Upper lobe of right lung (tissue), 1 donor: ENCODE measurements at places on chromosomes 13 and 19.

GRCh38 chr13:79735228-79735627 lies 254.3 kb downstream of the NDFIP2 start:
- H3K4me3 ChIP-seq: no peak overlapping the region
- no peaks in the 10 kb centered on the region for H3K27me3 ChIP-seq
- H3K4me1 ChIP-seq: no peaks in the 10 kb centered on the region
- no peak for DNase-seq
- H3K27ac ChIP-seq: no peak overlapping the region
- no peaks in the 10 kb centered on the region for H3K36me3 ChIP-seq

DNA sequence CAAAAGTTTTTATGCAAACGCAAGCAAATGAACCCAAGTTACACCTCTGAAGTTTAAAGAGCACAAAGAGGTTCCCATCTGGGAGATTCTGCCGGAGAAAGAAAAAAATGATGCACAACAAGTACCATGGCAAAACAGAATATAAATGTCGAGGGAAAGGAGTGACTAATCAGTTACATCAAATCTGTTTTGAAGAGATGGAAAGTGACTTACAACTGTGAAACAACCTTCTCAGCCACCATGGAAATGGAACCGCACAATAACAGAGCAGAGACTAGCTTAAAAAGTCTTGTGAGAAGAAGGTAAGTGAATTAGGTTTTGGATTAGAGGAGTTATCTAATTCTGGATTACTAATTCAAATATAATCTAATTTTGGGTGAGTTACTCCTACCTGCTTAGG lies 2.4 kb downstream of the HSPH1 start:
- H3K4me3 ChIP-seq: no peak overlapping the region
- no peaks in the 10 kb centered on the region for H3K27me3 ChIP-seq
- peaks cover 18% of the 10 kb centered on the region for H3K4me1 ChIP-seq
- no peak for DNase-seq
- no peak overlapping the region for H3K27ac ChIP-seq
- H3K36me3 ChIP-seq: peaks cover 39% of the 10 kb centered on the region

- H3K4me3 ChIP-seq: no peak overlapping the region
- no peak for DNase-seq
- no peaks in the 10 kb centered on the region for H3K36me3 ChIP-seq
- H3K4me1 ChIP-seq: no peaks in the 10 kb centered on the region
Observed at GRCh38 chr13:94298346-94298745, 181.1 kb downstream of the DCT start.

GRCh38 chr19:32876236-32876918 lies 6.8 kb upstream of the SLC7A9 start:
- peaks cover 6% of the 10 kb centered on the region for H3K36me3 ChIP-seq
- no peak overlapping the region for H3K4me3 ChIP-seq
- no peaks in the 10 kb centered on the region for H3K4me1 ChIP-seq
- no peak overlapping the region for H3K27ac ChIP-seq
- no peaks in the 10 kb centered on the region for H3K27me3 ChIP-seq

DNA sequence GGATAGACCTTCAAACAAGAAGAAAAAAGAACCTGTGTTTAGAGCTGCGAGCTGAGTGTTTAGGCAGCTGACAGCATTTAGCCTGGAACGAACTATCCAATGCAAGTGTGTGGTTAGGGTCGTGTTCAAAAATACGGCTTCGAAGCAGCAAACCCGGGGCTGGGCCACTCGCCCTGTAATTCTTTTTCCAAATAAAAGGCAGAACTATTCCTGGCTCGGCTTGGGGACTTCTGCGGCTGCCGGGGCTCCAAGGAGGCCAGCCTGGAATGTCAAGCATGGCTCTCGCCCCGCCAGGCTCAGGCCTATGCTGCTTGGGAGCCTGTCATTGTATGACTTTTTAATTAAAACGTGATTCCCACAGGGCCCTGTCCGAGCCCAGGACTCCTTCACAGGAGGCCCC lies 51.7 kb upstream of the KLF2 start:
- H3K4me1 ChIP-seq: peaks cover 9% of the 10 kb centered on the region
- no peak for DNase-seq
- no peaks in the 10 kb centered on the region for H3K27me3 ChIP-seq

DNA sequence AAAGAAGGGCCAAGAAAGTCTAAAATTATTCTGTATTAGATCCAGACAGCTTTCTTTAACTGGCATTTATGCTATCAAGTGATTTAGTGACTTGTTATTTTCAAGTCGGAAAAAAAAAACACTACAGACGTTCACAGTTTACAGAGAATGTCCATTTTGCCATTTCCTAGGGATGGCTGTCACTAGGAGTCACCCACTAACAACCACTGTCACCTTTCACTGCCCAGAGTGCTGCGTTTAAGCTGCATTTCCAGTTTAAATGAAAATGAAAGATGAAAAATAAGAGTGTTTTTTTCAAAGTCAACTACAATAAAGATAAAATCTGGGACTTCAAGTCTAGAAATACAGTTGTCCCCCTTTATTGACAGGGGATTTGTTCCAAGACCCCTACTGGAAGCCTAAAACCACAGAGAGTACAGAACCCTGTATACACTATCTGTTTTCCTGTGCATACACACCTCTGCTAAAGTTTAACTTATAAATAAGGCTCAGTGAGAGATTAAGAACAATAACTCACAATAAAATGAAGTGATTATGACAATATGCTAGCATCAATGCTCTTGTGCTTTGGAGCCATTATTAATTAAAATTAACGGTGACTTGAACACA lies 112.5 kb downstream of the SACS start:
- H3K36me3 ChIP-seq: no peaks in the 10 kb centered on the region
- H3K4me1 ChIP-seq: peaks cover 4% of the 10 kb centered on the region
- DNase-seq: no peak
- no peaks in the 10 kb centered on the region for H3K27me3 ChIP-seq
- peak overlapping the region; percentile 8 for H3K27ac ChIP-seq
- peak overlapping the region; percentile 32 for H3K4me3 ChIP-seq

GRCh38 chr13:74025369-74025768 lies 108.8 kb downstream of the KLF12 start:
- no peak for DNase-seq
- H3K4me3 ChIP-seq: no peak overlapping the region
- no peaks in the 10 kb centered on the region for H3K36me3 ChIP-seq
- no peak overlapping the region for H3K27ac ChIP-seq
- H3K4me1 ChIP-seq: no peaks in the 10 kb centered on the region
